ENCODE measurements at places on chromosomes 11 and 22.
A peak's percentile ranks its signal among the peaks of the same experiment; 100 is the strongest.

- DNase-seq: no peak
Observed at GRCh38 chr11:118009864-118010737, 23.9 kb downstream of the IL10RA start.

GRCh38 chr11:74952752-74953151 lies 3.7 kb downstream of the SPCS2 start:
- DNase-seq: no peak

DNA sequence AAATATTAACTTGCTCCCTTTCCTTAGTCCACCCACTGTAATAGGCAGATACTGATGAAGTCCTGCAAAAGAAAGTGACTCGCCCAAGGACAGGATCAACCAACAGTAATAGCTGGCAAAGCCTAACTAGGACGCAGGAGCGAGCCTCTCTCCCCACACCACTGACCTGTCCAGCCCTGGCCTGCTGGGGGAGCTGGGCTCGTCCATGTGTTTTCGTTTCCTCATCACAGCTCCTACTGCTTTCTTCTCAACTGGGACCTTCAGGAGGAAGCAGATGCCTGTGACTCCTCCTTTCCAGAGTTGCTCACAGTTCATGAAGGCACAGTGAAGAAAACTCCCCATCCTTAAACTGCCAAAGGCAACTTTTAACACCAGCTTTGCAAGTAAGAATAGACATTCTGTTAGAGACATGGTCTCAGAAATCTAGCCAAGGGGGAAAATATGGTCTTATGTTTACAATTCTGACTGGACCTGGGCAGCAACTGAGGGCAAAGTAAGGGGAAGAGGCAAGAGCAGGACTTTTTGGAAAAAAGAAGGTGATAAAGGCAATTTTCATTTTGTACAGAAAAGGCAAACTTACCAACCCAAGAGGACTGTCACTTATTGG lies 11.6 kb upstream of the GPHA2 start:
- DNase-seq: no peak

GRCh38 chr11:43381802-43382201 lies 23.1 kb downstream of the TTC17 start:
- no peak for DNase-seq

DNA sequence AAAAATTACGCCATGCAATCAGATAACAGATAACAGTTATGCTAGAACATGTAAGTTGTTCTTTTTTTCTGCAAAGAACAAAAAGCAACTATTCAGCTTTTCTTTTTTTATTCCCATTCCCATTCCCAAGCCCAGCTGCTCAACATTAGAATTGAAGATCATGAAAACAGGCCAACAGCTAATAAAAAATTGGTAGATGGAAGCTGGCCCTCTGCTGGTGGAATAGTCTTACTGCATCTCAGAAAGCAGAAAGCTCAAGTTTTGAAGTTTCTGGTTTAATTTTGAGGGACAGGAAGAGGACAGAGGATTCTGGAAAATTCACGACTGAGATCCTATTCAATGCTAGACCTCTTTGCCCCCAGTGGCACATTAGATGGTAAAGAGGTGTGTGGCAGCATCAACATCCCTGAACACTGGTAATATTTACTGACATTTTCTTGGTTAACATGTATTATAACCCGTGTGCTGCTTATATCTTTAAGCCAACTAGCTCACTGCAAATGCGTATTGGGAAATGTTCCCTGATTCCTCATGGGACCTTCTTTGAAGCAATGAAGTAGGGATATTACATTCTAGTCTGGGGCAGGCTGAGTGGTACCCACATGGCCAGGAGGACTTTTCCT lies 591.2 kb downstream of the OPCML start:
- no peak for DNase-seq

DNA sequence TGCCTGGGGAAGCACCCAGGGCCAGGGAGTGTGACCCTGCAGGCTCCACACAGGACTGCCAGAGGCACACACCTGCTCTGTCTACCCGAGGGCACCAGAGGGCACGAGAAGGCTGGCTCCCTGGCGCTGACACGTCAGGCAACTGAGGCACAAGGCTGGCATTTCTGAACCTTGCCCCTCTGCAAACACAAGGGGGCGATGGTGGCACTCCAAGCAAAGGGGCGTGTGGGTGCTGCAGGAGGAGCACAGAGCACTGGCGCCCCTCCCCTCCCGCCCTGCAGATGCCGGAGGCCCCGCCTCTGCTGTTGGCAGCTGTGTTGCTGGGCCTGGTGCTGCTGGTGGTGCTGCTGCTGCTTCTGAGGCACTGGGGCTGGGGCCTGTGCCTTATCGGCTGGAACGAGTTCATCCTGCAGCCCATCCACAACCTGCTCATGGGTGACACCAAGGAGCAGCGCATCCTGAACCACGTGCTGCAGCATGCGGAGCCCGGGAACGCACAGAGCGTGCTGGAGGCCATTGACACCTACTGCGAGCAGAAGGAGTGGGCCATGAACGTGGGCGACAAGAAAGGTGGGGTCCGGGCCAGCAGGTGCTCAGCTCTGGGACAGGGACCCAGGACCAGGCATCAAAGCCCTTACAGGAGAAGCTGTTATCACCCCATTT lies 20.8 kb upstream of the TXNRD2 start:
- peak; percentile 58 for DNase-seq

DNA sequence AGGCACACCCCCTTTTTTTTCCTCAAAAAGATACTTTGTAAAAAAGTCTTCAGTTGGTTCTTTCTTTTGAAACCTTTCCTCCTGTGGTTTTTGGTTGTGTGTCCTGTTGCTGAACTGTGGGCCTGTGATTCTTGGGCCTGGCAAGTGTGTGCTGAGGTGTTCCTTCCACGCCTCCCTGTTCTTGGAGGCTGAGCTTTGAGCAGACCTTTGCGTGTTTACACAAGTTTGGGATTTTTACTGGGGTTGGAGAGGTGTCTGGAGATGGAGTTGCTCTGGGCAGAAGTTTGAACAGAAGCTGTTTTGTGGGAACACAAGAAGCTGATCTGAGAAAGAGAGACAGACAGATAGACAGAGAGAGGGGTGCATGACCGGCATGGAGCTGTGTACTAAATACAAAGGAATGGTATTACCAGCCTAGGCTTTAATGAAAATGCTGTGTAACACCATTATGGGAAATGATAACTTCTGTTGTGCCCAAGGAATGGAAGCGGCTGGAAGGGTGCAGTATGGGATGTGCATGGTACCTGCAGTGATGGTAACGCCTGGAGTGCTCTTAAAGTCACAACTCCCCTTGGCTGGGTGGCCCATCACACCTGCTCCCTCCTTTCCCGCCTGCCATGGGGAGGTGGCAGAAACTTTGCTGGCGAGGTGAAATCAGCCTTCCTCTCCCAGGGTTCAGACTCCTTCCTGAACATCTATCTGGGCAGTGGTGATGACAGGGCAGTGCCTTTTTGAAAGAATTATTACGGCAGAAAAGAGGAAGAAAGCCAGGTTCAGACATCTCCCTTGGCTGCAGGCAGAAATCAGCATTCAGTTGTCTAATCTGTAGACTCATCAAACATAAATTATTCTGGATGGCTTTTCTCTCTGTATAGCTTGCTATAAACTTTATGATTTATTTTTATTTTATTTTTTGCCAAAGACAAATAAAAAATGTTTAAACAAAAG lies 70.4 kb downstream of the LDLRAD3 start:
- DNase-seq: no peak

- no peak for DNase-seq
Observed at GRCh38 chr11:65506290-65506771, 7.5 kb downstream of the MALAT1 start.

DNA sequence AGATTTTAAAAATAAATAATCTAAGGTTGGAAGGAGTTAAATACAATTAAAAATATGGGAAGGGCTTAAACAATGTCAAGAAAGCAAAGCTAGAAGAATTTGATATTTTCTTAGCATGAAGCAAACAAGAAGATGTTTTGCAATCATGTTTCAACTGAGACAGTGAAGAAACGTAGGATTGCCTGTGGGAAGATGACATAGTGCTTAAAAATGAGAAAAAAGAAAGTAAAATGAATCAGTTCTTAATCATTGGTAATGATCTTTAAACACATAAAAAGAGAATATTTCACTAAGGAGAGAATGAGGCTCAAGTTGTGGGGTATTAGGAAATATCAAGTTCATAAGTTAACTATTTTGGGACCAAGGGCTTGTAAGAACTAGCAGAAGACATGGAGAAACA lies 855.0 kb downstream of the METTL15 start:
- DNase-seq: no peak

GRCh38 chr11:27681664-27682063 lies 18.6 kb downstream of the BDNF start:
- no peak for DNase-seq

GRCh38 chr11:104003491-104003890 lies 32.9 kb upstream of the DDI1 start:
- DNase-seq: peak; percentile 58

GRCh38 chr11:1387961-1388762 lies 1.6 kb upstream of the BRSK2 start:
- DNase-seq: no peak

DNA sequence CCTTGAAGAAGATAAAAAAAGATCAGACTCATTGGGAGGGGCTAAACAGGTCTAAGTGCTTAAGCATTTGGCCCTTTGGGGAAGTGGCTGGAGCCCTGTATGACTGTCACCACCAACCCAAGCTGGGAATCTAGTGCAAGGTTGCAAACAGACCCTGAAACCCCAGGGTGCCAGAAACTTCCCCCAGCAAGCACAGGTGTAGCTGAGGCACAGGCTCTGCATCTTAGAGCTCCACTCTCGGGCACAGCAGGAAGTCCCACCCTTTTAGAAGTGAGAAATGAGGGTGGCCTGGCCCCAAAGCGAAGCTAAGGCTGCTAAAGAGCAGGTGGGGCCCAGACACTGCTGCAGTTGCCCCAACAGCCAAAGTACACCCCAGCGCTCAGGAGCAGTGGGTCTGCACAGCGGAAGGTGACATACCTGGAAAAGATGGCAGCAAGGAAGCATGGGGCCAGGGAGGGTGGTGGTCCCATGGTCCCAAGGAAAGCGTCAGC lies 5.8 kb upstream of the KDM2A start:
- DNase-seq: no peak

DNA sequence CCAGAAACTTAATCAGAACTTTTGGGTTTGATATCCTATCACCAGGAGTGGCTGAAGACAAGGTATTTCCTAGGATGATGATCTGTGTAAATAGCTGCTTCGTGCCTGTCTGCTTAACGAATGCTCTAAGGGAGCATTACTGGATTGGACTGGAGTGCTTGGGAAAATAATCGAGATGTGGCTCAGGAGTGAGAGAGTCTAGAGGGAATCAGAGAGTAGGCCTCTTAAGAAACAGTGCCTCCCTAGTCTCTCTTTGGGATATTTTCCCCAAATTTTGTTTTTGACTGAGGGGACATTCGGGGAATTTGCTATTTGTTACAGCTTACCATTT lies 2.5 kb downstream of the MAML2 start:
- DNase-seq: no peak

DNA sequence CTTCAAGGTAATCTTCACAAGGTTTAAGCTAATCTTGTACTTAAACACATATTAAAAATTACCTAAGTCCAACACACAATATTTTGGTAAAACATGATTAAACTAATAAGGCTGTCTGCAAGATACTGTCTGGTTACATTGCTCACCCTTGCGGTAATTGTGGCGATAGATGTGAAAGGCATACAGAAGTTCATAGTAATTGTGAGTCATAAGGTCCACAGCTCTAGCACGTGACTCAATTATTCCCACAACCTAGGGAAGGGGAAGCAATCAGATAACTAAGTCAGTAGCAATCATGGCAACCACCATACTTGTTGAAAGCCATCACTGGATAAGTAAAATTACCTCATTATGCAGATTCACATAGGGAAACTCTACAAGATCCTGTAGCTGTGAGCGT lies 30.5 kb upstream of the FNBP4 start:
- DNase-seq: peak; percentile 33

DNA sequence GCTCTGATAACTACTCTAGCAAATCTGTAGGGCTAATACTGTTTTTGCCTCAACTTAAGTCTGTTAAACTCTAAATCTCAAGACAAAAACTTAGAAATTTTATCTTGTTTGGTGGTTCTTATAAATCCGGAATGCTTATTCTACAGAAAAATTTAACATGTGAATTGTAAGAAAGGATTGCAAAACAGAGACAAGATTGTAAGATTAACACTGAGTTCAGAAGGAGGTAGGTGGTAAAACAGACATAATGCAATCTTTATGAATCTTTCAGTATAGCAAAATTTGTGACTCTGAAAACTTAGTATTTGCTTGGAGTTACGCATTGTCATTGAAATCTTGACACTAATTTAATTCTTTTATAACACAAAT lies 263.9 kb downstream of the SBF2 start:
- DNase-seq: no peak

DNA sequence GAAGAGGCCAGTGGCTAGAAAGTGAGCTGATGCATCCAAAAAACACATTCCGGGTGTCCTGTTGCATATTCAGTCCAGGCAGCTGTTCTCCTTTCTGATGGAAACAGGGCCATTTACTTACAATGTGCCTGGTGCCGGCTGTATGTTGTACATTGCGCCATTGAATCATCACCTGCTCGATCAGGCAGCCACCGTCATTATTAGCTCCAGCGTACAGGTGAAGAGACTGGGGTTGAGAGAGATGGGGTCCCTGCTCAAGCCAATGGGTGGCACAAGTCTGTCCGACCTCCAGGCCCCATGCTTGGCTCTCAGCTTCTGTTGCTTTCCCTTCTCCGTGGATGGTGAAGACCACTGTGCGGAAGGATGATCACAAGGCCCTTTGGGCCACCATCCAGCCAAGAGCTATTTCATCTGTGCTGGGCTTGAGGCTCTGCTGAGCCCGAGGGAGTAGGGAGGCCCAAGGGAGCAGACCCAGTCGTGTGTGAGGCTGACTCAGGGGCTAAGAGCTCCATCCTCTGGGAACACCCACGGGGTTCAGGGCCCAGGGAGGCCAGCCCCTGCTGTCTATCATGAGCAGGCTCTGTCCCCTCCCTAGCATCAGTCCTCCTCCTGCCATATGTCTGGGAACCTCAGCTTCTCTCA lies 20.7 kb upstream of the EMID1 start:
- no peak for DNase-seq

DNA sequence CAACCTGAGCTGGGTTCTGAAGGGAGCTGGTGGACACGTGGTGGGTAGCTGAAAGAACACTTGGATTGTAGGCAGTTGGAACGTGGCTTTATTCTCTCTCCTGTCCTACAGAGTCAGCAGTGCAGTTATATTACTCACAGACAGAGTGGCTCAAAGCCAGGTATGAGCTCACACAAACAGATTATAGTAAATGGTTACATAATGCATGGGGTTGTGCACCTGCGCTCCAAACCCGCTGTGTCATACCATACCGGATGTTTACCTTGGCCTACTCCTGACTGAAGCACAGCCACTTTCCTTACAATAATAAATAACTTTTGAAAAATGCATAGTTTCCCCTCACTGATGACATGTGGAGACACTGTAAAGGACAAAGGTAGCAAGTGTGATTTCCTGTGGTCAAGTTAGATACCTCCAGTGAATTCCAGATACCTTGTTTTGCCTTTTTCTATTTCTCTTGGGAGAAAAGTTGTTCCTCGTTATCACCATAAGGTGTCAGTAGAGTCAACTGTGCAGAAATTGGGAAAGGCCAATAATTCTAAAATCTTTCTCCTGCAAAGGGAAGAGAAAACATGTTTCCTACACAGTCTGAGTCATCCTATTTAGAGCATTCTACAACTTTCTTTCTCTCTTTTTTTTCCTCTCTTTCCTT lies 13.5 kb downstream of the MS4A6A start:
- DNase-seq: peak; percentile 66
